ENCODE measurements at places on chromosomes 2 and 18. TPM values are rescaled to one million over a fixed set of nuclear protein-coding genes. Genes with fewer than 3 reads are reported as not detected.

MAP2 gene
- total RNA-seq: 2.2 TPM

RAB6D gene
- under 0.01 TPM for total RNA-seq

WDFY1 gene
- 74.6 TPM for total RNA-seq

RAB6C gene
- not detected for total RNA-seq

FHOD3 gene
- 13.0 TPM for total RNA-seq

MERTK gene
- 0.72 TPM for total RNA-seq

DSG3 gene
- 1.4 TPM for total RNA-seq

IL1B gene
- not detected for total RNA-seq

IL1R1 gene
- total RNA-seq: 116 TPM

KHK gene
- 0.36 TPM for total RNA-seq

DAPL1 gene
- total RNA-seq: not detected

TEKT4 gene
- not detected for total RNA-seq

PDE1A gene
- total RNA-seq: 42.0 TPM

CPLX4 gene
- total RNA-seq: not detected

MEP1B gene
- total RNA-seq: not detected

VPS4B gene
- total RNA-seq: 47.4 TPM

TIA1 gene
- total RNA-seq: 92.5 TPM

RGPD6 gene
- total RNA-seq: 62.2 TPM

PLB1 gene
- total RNA-seq: 0.36 TPM

VAMP8 gene
- total RNA-seq: 2.1 TPM

CYRIA gene
- 1.8 TPM for total RNA-seq

MRPL30 gene
- 41.6 TPM for total RNA-seq

CCT7 gene
- total RNA-seq: 200 TPM

ACTG2 gene
- total RNA-seq: 0.72 TPM

TMEM198 gene
- 1.1 TPM for total RNA-seq

LRP1B gene
- total RNA-seq: not detected

ADNP2 gene
- 22.4 TPM for total RNA-seq

POTEI gene
- total RNA-seq: not detected

APLF gene
- 10.0 TPM for total RNA-seq

CDK15 gene
- total RNA-seq: 5.3 TPM

SLC4A3 gene
- 2.5 TPM for total RNA-seq

DCC gene
- total RNA-seq: not detected

IL36A gene
- total RNA-seq: not detected

PKDCC gene
- 4.0 TPM for total RNA-seq

SP5 gene
- total RNA-seq: not detected

IMPA2 gene
- 11.2 TPM for total RNA-seq

HOXD3 gene
- total RNA-seq: 2.1 TPM

SMC6 gene
- total RNA-seq: 25.3 TPM

ADAM23 gene
- 0.29 TPM for total RNA-seq

BCL2L11 gene
- total RNA-seq: 8.0 TPM

NPPC gene
- not detected for total RNA-seq

G6PC2 gene
- not detected for total RNA-seq

TMEM200C gene
- total RNA-seq: under 0.01 TPM

CNTNAP5 gene
- not detected for total RNA-seq

GALR1 gene
- not detected for total RNA-seq

SERPINB13 gene
- not detected for total RNA-seq

NLRC4 gene
- total RNA-seq: not detected

FAP gene
- total RNA-seq: 582 TPM

SMAD2 gene
- 43.9 TPM for total RNA-seq

LAPTM4A gene
- 275 TPM for total RNA-seq

SLC16A14 gene
- under 0.01 TPM for total RNA-seq

MSTN gene
- not detected for total RNA-seq

ANKRD62 gene
- total RNA-seq: not detected
